ENCODE measurements at places on chromosomes 16 and 17.

DNA sequence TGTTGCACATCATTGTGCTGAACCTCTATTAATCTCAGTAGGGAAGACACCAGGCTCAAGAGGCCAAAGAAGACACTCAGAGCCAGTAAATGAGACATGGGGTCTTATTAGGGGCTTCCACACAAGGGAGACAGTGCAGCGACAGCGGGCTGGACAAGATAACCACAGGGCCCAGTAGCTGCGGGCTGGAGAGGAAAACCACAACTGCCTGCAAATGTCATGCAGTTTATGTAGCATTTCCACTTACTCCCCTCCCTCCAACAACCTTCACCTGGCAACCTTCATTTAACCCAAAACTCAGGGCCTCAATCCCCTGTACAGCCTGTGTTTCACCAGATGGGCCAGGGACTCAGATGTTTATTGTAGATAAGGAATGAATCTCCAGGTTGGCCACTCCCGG, 185.6 kb downstream of the UTP18 start:
- no peak for DNase-seq

GRCh38 chr17:82332669-82333278, 792 bp downstream of the SECTM1 start:
- DNase-seq: no peak

DNA sequence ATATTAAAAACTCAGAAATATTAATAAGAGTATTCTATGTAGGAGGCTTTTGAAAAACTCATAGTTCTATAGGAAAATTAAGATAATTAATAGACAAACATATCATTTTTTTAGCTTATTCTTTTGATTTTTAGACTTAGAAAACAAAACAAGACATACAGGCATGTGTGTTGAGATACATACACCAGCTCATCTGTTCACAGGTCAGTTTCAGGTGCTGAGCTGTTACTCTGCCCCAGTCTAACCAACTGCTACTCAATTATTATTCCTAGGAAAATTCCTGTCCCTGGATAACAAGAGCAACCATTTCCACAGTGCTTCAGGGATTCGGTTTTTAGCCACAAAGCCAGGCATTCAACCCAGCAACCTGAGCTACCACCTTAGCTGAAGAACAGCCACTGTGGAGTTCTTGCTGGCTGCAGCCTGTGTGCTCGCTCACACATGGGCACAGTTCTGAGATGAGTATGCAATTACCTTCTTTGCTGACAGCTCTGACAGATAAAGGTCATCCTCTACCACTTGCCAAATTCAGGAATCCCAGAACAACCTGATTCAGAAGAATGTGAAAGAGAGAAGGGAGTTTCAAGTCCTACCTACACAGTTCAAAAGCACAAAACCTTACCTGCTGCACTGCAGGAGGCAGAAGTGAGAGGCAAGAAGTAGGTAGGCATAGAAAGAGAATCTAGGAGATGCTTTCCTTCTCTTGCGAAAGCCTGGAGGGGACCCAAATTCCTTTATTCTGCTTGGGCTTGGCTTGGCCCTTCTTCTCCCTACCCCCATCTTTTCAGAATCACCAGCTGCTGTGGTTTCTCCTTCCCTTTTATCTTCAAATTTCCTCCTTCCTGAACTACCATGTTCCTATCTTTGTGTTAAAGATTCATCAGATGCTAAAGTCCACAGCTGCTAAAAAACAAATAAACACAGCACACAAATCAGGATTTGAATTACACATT, 62.7 kb downstream of the TEX2 start:
- DNase-seq: peak; percentile 31

GRCh38 chr16:54199487-54200160, 87.0 kb downstream of the IRX3 start:
- DNase-seq: no peak

GRCh38 chr16:29848420-29849297, 14.4 kb downstream of the CDIPT start:
- DNase-seq: peak; percentile 72

- no peak for DNase-seq
These were observed 51.2 kb downstream of the CLEC16A start for GRCh38 chr16:10995565-10995964.

- no peak for DNase-seq
These were observed 181.5 kb downstream of the ZNF423 start for GRCh38 chr16:49674351-49674851.

All from T-helper 2 cell treated with Interferon-gamma antibody and Interleukin-4, amounts not matched to agents 5 μg/mL and 100 μg/mL, for 36 hours (primary cell).